A549 treated with GW870086 at 1 μM for 4 hours (cell line): ENCODE measurements at places on chromosomes 7 and 10. TPM values are rescaled to one million over a fixed set of nuclear protein-coding genes. Genes with fewer than 3 reads are reported as not detected.

PRRT4 gene
- 0.29 to 0.50 TPM (median 0.41 TPM) in 5 replicates for total RNA-seq

SPDYE8 gene
- not detected in 5 replicates for total RNA-seq

APBB1IP gene
- total RNA-seq = 5.7 to 6.8 TPM (median 6.5 TPM) in 5 replicates

ACSM6 gene
- total RNA-seq = not detected in 5 replicates
